ENCODE measurements at places on chromosomes 12 and 14. TPM values are rescaled to one million over a fixed set of nuclear protein-coding genes. Genes with fewer than 3 reads are reported as not detected.

SPTB gene
- 3.7 TPM for total RNA-seq

TAC3 gene
- total RNA-seq, result not detected

APOF gene
- 1.1 TPM for total RNA-seq

GNG2 gene
- total RNA-seq, result 2.7 TPM

MUCL1 gene
- not detected for total RNA-seq

E2F7 gene
- 0.36 TPM for total RNA-seq

BCL2L14 gene
- total RNA-seq, result 6.0 TPM

KCNC2 gene
- total RNA-seq, result 4.7 TPM

ABCC9 gene
- 10.5 TPM for total RNA-seq

PRPF39 gene
- 30.3 TPM for total RNA-seq

CDK2 gene
- 24.3 TPM for total RNA-seq

AICDA gene
- total RNA-seq, result 4.3 TPM

KCNK10 gene
- not detected for total RNA-seq

L3HYPDH gene
- total RNA-seq, result 50.3 TPM

KRR1 gene
- 34.7 TPM for total RNA-seq

PRPH gene
- total RNA-seq, result 1.4 TPM

Data from prostate gland (tissue), 2 donors.